Mononuclear cell (primary cell): ENCODE measurements at places on chromosomes 11 and 22. TPM values are rescaled to one million over a fixed set of nuclear protein-coding genes. Genes with fewer than 3 reads are reported as not detected.

SELENOM gene
- total RNA-seq = 14.6 TPM

GUCY1A2 gene
- under 0.01 TPM for total RNA-seq

PANX2 gene
- 0.94 TPM for total RNA-seq

DNAJB7 gene
- not detected for total RNA-seq

TBX1 gene
- not detected for total RNA-seq

WNT7B gene
- total RNA-seq = not detected

OR52I2 gene
- total RNA-seq = not detected

JAM3 gene
- total RNA-seq = 13.1 TPM

L3MBTL2 gene
- total RNA-seq = 8.9 TPM

KCNJ1 gene
- total RNA-seq = 0.10 TPM

HBG2 gene
- 3.9 TPM for total RNA-seq

RCOR2 gene
- total RNA-seq = not detected

DEUP1 gene
- not detected for total RNA-seq

AIFM3 gene
- total RNA-seq = 5.2 TPM

ZNF214 gene
- not detected for total RNA-seq

SIDT2 gene
- 46.6 TPM for total RNA-seq

KCNQ1 gene
- 12.7 TPM for total RNA-seq

PKDREJ gene
- under 0.01 TPM for total RNA-seq

RTN4R gene
- 0.21 TPM for total RNA-seq

PGA5 gene
- 0.52 TPM for total RNA-seq

SCARF2 gene
- 1.6 TPM for total RNA-seq

GRM5 gene
- total RNA-seq = not detected

OAF gene
- total RNA-seq = 13.3 TPM

HPS5 gene
- 30.2 TPM for total RNA-seq
